Activated CD4-positive, alpha-beta T cell treated with anti-CD3 and anti-CD28 coated beads, Interleukin-2, amount 10 ng/mL, durations not matched to agents 7 days and 5 days (primary cell): ENCODE measurements at places on chromosomes 5 and 9. TPM values are rescaled to one million over a fixed set of nuclear protein-coding genes. Genes with fewer than 3 reads are reported as not detected.

MLANA gene
- not detected for total RNA-seq

ADRA1B gene
- total RNA-seq = not detected

CAVIN4 gene
- 0.12 TPM for total RNA-seq

DNA sequence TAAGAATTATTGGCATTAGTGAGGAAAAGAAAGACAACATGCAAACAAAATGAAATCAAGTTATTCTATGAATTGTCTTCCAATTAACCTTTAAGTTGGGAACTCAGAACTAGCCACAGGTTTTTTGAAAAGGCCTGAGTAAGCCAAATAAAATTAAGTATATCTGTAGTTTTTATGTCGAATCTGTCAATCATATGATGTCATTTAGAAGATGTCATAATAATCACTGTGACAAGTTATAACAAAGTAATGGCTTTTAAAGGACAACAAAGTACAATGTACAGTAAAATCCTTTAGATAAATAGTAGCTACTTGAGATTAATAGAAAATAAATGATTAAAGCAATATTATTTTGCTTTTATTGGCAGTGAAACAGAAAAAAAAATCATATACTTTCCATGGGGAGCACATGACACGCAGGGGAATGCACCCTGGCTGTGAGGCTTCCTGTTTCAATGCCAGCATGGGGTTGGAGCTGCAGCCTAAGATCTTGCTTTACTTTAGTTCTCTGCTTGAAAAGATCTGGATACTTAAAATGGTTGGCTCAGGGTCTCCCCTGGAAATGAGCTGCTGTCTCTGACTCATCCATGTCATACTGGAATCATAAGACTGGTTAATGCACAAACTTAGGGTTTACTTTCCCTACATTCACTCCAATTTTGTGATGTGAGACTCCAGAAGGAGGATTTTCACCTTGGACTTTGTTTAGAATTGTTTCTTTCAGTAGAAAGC, 284.3 kb downstream of the TAF11L14 start:
- no peak for DNase-seq
- H3K36me3 ChIP-seq = no peaks in the 10 kb centered on the region
- no peaks in the 10 kb centered on the region for H3K27me3 ChIP-seq
- H3K27ac ChIP-seq = no peak overlapping the region
- no peaks in the 10 kb centered on the region for H3K4me1 ChIP-seq
- H3K4me3 ChIP-seq = no peak overlapping the region

GRCh38 chr5:128649192-128649591, 111.1 kb upstream of the FBN2 start:
- DNase-seq = no peak
- no peak overlapping the region for H3K4me3 ChIP-seq
- no peaks in the 10 kb centered on the region for H3K36me3 ChIP-seq
- no peak overlapping the region for H3K27ac ChIP-seq
- no peaks in the 10 kb centered on the region for H3K27me3 ChIP-seq

- H3K36me3 ChIP-seq = peaks cover 66% of the 10 kb centered on the region
- H3K27ac ChIP-seq = peak overlapping the region; percentile 96
- H3K4me3 ChIP-seq = peak overlapping the region; percentile 77
- no peak for DNase-seq
- H3K4me1 ChIP-seq = peaks cover 88% of the 10 kb centered on the region
These were observed 16.6 kb downstream of the CDC42SE2 start for GRCh38 chr5:131280417-131280816.

DNA sequence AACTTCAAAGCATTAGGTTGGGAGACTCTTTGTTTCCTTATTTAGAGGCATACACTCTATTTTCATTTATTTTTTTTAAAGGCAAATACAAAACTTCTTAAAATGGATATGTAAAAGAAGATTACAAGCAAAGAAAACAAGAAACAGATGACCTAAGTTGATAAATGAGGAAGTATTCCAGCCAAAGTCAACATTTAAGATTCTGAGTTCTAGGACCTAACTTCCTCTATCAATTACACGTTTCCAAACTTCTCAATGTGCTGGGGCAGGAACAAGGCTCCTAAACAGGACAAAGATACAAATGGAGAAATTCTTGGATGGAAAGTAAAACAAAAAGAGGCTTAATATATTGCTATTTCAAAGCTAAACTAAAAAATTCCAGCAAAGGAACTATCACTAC, 89.5 kb downstream of the TLE1 start:
- no peaks in the 10 kb centered on the region for H3K36me3 ChIP-seq
- peaks cover 2% of the 10 kb centered on the region for H3K4me1 ChIP-seq
- no peak for DNase-seq
- H3K27ac ChIP-seq = no peak overlapping the region
- H3K4me3 ChIP-seq = no peak overlapping the region
- H3K27me3 ChIP-seq = peaks cover 10% of the 10 kb centered on the region
